ENCODE measurements at places on chromosomes 11 and 22.

GRCh38 chr22:19395276-19395675 lies 36.3 kb downstream of the HIRA start:
- DNase-seq: no peak

DNA sequence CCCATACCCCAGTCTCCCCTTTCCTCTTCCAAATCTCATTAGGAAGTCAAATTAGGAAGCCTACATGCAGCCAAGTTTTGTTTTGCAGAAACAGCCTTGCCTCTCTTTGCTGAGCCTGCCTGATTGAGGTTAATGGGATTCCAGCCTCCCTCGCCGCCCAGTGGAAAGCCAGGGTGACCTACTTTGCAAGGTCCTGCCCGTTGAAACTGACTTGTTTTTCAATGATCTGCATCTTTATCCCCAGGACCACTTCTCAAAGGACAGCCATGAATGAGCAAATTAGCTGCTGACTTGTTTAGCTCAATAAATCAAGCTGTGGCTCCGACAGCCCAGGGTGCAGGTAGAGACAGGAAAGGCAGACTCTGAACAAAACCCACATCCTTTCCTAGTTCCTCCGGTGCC lies 110.4 kb downstream of the RRAS2 start:
- no peak for DNase-seq

GRCh38 chr11:106021181-106021966 lies 666 bp downstream of the MSANTD4 start:
- no peak for DNase-seq

GRCh38 chr11:78783846-78784245 lies 209.2 kb upstream of the NARS2 start:
- no peak for DNase-seq

GRCh38 chr11:84526250-84526649 lies 1100.9 kb downstream of the DLG2 start:
- no peak for DNase-seq

DNA sequence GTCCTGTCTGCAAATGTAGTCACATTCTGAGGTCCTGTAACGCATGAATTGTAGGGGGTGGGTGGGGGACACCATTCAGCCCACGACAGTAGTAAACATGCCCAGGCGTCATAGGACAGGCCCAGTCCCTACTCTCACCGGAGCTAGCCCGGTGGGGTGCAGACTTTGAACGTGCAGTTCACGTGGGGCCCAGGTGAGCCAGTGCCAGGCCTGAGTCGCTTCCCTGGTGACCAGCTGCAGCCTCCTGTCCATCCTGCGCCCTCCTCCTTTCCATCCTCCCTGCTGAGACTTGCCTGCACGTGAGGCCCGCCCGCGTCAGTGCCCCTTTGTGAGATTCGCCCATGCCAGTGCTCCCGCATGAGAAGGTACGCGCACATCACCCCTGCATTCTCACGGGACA lies 116.8 kb downstream of the WNT7B start:
- no peak for DNase-seq

GRCh38 chr11:34331329-34331728 lies 26.5 kb downstream of the ABTB2 start:
- DNase-seq: no peak

- no peak for DNase-seq
These were observed 306.6 kb upstream of the TENM4 start for GRCh38 chr11:79747406-79747805.
